ENCODE measurements at places on chromosomes 2 and 18.

DNA sequence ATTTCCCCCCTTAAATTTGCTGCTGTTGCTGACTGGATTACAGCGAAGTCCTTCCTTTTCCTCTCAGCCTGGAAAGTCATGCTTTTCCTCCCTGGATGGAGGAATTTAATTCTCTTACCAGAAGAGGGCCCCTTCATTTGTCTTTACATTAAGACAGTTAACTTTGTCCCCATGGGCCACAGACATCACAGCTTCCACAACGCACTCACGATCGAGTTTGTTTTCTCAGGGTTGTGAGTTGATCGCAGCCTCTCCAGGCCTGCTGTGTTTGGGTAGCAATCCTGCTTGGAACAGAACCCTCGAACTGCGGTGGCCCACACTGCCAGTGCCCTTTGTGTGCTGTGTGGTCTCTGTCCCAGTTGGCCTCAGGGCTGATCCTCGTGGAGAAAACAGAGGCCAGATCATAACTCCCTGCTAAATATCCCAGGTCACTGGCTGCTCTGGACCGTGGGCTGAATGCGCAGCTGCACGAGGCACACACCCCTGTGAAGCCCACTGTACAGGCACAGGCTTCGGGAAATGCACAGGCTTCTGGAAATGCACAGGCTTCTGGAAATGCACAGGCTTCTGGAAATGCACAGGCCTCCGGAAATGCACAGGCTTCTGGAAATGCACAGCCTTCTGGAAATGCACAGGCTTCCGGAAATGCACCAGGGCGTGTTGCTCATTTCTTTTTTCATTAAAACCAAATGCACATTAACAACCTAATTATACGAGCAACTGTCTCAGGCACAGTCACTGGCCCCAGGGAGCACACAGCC is 2.2 kb upstream of the PDIA6 start:
- DNase-seq: no peak

GRCh38 chr2:157460384-157460837 is 16.5 kb upstream of the CYTIP start:
- no peak for DNase-seq

- no peak for DNase-seq
Measured at GRCh38 chr2:150271952-150272802, 215.3 kb downstream of the RND3 start.

GRCh38 chr2:173684896-173685459 is 280.2 kb downstream of the SP3 start:
- DNase-seq: no peak

DNA sequence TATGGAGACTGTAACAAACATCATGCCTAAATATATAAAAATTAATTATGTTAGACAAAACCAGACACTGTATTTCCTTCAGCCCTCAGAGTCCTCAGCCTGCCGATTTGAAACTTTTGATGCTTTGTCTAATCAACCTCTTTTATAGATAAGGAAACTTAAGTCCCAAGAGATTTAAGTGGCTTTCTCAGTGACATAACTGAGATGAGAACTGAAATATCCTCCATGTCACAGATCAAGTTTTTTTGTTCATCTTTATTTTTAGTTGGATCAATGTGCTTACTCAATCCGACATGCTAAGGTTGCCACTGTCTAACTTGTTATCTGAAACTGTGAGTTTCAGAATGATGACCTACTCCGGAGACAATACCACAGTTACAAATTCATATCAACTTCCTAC is 72.3 kb downstream of the BARD1 start:
- no peak for DNase-seq

Measured in NCI-H2107 (cell line).